KG1 (cell line): ENCODE measurements at places on chromosomes 2 and 18.

- DNase-seq: no peak
Measured at GRCh38 chr18:79687806-79688205, 8.2 kb downstream of the CTDP1 start.

DNA sequence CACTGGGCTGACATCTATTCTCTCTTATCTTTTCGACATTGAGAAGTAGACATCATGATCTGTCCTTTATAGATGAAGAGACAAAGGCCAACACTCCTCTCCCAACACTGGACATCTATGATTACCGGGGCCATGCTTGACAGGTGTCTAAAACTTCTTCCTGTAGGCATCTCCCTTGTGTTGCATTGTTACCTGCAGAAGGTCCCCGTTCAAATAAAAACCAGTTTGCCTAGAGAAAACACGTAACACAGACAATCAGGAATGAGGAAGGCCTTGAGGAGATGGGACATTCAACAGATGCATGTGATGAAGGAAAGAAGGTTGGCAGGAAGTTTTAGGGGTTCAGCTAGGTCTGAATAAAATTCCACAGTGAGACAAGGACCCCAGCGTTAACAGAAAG lies 70.8 kb upstream of the ST8SIA3 start:
- no peak for DNase-seq

DNA sequence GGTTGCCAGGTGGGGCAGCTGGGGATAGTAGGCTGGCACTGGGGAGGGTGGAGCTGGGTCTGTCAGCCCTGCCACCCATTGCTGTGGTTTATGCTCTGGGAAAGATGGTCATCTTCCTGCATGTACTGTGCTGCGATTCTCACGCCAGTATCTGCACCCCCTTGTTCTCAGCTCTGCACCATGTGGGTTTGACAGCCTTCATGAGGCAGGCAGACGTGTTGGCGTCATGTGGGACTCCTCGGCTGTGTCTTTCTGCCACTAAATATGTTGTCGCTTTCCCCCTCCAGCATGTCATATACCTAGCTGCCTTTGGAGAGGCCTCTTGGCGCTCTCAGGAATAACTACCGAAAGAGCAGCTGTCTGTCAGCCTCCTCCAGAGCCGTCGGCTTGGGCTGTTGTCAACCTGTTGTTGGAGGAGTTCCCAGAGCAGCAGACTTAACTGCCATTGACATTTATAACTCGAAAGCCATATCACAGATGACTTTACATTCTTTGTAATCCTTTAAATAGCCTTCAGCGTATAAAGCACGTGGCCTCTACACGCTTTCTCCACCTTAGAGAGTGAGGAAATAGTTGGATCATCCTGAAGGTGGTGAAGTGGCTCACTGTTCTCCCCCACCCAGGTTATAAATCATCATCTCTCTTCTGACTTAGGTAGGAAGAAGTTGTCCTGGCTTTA lies 80.4 kb upstream of the MGAT5 start:
- no peak for DNase-seq

- no peak for DNase-seq
Measured at GRCh38 chr2:233487748-233488345, 78.7 kb downstream of the USP40 start.

- DNase-seq: no peak
Measured at GRCh38 chr18:53629337-53629736, 595.1 kb downstream of the MBD2 start.

GRCh38 chr2:150480241-150480640 lies 7.2 kb downstream of the RND3 start:
- DNase-seq: no peak

- no peak for DNase-seq
Measured at GRCh38 chr2:55355451-55355850, 64.2 kb downstream of the CCDC88A start.

DNA sequence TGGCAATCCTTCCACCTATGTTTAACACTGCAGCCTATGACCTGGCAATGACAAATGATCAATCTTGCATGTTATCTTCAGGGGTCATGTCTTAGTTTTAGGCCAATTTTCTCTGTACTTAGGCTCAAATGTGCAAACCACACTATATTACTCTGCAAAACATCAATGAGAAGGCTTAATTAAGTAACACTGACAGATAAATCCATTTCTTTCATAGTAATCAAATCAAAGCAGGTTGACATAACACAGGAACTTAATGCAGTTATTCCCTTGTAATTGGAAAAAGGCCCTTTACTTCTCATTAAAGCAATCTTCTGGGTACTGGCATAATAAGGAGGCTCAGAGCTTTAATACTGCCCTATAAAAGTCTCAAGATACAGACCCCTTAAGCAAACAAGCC lies 114.4 kb downstream of the TCF4 start:
- no peak for DNase-seq

GRCh38 chr2:14015113-14015630 lies 617.3 kb upstream of the LRATD1 start:
- DNase-seq: no peak

DNA sequence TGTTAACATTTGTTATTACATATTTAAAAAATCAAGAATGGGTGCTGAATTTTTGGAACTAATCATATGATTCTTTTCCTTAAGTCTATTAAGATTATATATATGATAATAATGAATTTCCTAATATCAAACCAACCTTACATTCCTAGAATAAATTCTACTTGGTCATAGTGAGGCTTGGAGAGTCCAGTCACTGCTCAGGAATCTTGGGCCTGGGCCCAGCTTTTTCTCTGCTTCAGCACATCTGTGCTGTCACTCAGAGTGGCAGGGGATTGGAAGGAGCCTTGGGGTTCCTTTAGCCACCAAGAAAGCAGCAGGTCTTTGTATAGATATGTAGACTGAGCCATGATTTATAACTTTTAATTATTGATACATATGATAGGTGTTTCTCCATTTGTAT lies 19.9 kb upstream of the ZAP70 start:
- DNase-seq: no peak

- no peak for DNase-seq
Measured at GRCh38 chr2:203937788-203938187, 1.2 kb downstream of the ICOS start.

GRCh38 chr18:8140841-8141501 lies 468.3 kb upstream of the RAB12 start:
- DNase-seq: no peak

DNA sequence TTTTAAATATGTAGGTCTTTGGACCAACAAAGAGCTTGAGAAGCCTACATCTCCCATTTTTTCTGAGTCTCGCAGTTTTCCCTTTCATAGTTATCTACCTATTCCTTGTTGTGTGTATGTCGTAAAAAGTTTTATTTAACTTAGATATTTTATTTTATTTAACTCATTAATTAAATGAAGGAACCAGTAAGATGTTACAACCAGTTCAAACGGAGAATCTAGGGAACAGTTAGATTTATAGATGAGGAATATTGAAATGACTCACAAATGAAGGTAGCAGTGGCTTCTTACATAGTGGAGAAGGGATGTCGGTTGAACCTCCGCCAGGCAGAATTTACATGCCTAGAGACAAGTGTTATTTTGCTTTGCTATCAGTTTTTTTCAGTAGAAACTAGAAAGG lies 48.5 kb upstream of the ZNF638 start:
- no peak for DNase-seq

- DNase-seq: no peak
Measured at GRCh38 chr2:33015421-33016142, 68.8 kb downstream of the LTBP1 start.

- DNase-seq: no peak
Measured at GRCh38 chr18:60247103-60247502, 125.5 kb downstream of the MC4R start.

DNA sequence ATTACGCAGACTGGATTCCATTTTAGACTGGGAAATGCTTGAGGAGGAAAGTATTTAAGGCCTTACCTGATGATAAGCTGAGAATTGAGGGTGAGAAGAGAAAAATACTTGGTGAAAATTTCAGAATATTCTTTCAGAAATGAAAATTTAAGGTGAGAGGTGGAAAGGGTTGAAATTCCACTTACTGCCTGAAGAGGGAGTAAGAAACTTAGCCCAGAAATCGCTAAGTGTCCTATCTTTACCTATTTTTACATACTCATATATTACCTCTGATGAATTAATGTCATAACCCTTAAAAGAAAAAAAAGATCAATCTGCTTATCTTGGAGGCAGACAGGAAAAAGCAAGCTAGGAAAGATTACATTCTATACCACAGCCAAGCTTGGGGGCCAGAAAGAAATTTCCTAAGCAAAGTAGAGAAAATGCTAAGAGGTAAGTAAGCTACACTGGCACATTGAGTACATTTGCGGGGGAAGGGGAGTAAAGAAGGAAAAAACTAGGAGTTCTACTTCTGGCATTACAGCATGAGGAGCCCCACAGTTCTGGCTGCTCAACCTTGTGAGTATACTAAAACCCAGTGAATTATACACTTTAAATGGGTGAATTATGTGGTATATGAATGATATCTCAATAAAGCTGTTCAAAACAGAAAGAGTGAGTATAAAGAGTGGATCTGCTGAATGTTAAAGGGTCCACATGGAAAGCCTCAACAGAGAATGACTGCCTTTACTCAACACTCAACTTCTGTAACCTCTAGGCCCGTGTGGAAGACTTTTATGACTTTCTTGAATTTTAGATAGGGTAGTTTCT lies 33.8 kb downstream of the SMC6 start:
- no peak for DNase-seq

- DNase-seq: no peak
Measured at GRCh38 chr2:204860274-204860673, 315.0 kb downstream of the PARD3B start.

- DNase-seq: no peak
Measured at GRCh38 chr18:44804033-44804432, 123.3 kb downstream of the SETBP1 start.

GRCh38 chr2:98869870-98870269 lies 66.2 kb downstream of the CRACDL start:
- DNase-seq: no peak

- DNase-seq: no peak
Measured at GRCh38 chr18:78612801-78613200, 366.8 kb upstream of the SALL3 start.

DNA sequence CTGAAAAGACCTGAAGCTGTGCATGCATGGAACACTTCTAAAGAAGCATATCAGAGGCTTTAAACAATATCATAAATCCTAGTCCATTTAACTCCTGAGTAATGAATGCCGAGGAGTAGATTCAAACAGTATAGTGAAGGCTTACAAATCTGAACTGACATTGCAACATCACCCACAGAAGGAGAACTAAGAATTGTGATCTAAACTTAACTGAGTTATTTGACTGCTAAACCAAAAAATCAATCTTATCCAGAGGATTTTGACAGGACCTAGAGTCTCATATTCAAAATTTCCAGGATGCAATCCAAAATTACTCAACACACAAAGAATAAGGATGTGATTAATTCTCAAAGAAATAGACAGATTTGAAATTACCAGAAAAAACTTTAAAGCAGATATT lies 181.0 kb downstream of the SLC39A10 start:
- DNase-seq: no peak

DNA sequence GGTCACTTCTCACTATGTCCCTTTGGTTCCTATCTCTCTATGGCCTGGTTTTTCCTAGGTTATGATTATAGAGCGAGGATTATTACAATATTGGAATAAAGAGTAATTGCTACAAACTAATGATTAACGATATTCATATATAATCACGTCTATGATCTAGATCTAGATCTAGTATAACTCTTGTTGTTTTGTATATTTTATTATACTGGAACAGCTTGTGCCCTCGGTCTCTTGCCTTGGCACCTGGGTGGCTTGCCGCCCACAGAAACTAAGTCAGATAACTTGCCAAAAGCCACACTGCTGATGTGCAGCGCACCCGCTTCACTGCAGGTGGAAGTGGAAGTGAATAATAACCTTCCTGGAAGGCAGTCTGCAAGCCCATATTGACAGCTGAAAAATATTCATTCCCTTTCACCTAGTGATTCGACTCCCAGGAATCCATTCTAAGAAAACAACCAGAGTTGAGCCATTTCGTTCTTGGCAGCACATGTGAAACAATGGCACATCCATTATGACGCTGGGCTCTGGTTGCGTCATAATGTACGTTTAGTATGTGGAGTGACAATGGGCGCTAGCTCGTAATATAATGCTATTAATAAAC lies 725 bp upstream of the ANKRD53 start:
- DNase-seq: no peak
